ENCODE measurements at places on chromosomes 2 and 18.

GRCh38 chr2:205734436-205735037 lies 52.2 kb downstream of the NRP2 start:
- DNase-seq: no peak

GRCh38 chr18:30245766-30246455 lies 796.6 kb downstream of the DSC3 start:
- no peak for DNase-seq

GRCh38 chr2:7672027-7672684 lies 754.9 kb downstream of the RNF144A start:
- no peak for DNase-seq

GRCh38 chr2:233867993-233868532 lies at the start of gene MSL3B:
Gene MSL3B (minus strand): TSS chr2:233868386.
- peak; percentile 10 for DNase-seq

- DNase-seq: no peak
Observed at GRCh38 chr2:238228700-238229099, 11.1 kb downstream of the HES6 start.

GRCh38 chr18:48161191-48161910 lies 230.9 kb upstream of the SMAD2 start:
- peak; percentile 42 for DNase-seq

DNA sequence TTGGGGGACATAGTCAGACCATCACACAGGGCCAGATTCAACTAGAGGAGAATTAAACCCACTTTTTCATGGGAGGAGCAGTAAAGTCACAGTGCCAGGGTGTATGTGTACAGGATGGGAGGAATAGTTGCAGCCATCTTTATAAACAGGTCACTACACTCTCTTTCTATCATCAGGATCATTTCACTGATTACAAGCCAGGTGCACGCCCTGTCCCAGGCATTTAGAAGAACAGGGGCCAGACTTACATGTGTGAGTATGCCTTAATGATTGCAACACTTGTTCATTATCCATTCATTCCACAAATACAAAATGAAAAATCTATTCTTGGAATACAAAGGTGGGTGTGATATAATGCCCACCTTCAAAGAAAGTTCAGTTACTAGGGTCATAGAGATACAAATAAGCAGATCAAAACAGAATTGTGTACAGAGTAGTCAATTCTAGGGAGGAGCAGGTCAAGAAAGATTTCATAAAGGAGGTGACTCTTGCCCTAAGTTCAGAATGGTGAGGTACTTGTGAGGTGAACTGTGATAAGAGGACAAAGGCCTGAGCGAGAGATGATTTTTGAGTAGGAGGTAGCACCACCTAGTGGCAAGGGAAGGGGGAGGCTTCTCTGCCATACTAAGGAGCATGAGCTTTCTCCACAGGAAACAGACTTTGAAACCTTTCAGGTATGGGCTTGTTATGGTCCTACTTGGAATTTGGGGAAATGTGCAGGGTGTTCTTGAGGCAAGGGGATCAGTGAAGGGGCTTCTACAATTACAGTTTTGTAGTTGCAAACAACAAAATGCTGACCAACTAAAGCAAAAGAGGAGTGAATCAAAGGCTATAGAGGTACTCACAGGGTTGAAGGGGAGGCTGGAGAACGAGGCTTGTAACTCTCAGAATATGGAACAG lies 156.3 kb downstream of the SUCLG1 start:
- DNase-seq: peak; percentile 1

DNA sequence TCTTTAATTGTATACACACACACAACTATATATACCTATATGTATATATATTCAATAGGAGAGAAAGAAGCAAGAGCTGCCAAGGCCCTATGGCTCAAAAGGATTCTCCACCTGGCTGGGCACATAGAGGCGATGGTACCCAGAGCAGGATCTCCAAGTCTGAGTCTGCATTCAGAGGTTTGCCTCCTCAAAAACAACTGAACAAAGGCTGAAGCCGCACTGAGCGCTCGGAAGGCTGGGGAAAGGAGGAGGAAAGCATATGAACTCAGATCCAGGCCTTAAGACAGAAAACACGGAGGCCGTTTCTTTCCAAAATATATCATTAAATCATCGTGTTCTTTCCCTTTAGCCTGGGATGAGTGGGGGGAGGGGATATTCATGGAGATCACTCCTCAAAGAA lies 3.6 kb downstream of the HOXD12 start:
- DNase-seq: no peak

DNA sequence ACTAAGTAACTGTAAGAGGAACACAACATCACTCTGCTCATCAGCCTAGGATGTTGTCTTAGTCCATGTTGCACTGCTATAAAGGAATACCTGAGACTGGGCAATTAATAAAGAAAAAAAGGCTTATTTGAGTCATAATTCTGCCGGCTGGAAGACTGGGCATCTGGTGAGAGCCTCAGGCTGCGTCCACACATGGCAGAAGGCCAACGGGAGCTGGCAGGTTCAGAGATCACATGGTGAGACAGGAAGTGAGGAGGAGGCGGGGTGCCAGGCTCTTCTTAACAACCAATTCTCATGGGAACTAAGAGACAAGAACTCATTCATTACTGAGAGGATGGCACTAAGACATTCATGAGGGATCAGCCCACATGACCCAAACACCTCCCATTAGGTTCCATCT lies 46.8 kb downstream of the EPG5 start:
- DNase-seq: no peak

DNA sequence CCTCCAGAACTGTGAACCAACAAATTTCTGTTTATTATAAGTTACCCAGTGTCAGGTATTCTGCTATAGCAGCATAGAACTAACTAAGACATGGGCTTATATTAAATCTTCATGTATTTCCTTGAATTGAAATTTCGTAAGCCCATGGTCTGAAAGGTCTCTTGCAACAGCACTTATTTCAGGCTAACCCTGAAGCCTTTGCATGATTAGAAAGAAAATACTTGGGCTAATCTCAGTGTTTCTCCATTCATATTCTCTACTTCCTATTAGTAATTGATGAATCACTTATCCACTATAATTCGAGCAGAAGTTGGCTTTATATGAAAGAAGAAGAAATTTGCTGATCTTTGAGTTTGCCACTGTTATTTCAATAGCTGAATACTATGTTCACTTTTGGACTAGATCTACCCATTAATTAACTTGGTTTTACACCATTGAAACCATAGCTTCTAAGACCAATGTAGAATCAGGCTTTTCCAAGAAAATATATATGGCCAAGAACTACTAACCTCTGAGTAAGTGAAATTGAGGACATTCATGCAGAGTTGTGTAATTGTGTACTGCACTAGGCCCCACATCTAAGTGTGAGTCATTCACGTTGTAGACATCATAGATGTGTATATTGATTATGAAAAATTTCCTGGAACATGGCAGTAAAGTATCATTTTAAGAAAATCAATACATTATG lies 731.6 kb downstream of the SOCS6 start:
- no peak for DNase-seq

GRCh38 chr2:46653539-46653938 lies 174.2 kb downstream of the TMEM247 start:
- no peak for DNase-seq

DNA sequence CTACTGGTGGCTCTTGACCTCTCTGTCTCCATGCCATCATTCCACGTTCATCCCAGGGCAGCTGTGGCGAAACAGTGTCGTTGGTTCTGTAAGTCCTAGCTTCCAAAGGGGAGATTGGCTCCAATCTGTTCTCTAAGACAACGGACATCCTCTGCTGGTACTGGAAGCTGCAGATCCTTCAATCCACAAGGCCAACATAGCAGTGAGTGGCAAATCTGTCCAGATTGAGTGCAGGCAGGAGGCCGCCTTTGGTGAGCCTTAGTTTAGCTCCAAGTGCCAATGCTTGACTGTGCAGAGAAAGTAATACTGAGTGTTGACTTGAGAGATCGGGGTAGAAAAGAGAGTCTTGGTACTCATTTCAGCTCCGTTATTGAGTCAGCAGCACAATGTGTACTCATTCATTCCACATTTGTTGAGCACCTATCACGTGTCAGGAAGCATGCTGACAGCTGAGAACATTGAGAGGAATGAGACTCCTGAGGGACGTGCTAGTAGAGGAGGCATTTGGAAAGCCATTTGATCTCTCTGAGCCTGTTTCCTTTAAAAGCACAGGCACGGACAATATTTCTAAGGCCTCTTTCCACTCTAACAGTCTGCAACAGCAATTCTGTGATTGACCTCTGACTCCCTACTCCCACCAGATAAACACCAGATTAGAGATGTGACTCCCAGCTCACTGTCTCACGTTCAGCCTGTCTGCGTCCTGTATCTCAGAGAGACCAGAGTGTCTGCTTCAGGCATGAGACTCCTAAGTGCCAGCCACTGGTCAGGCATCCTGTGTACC lies 306.0 kb downstream of the CLIP4 start:
- no peak for DNase-seq

GRCh38 chr2:189308056-189308790 lies 128.7 kb upstream of the COL5A2 start:
- no peak for DNase-seq

GRCh38 chr2:8996006-8996405 lies 7.5 kb downstream of the MBOAT2 start:
- DNase-seq: no peak

- no peak for DNase-seq
Observed at GRCh38 chr2:221153226-221153625, 418.9 kb downstream of the EPHA4 start.

GRCh38 chr18:44944461-44944860 lies 263.8 kb downstream of the SETBP1 start:
- DNase-seq: no peak

DNA sequence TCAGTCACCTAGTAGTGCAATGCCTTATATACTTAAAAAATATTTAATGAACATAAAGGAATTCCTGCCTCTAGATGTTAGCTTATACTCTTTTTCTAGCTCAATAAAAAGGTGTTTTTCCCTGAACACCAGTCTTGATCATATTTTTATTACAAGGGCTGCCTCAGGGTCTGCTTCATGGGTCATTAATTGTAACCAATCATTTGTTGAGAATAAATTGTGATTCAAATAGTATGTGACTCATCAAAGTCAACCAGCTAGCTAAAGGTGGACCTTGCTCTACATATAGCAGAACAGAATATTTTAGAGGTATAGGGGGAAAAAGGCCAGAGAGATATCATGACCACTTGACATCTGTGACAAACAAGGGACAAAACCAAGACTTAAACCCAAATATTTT lies 114.0 kb downstream of the PIK3C3 start:
- DNase-seq: no peak

DNA sequence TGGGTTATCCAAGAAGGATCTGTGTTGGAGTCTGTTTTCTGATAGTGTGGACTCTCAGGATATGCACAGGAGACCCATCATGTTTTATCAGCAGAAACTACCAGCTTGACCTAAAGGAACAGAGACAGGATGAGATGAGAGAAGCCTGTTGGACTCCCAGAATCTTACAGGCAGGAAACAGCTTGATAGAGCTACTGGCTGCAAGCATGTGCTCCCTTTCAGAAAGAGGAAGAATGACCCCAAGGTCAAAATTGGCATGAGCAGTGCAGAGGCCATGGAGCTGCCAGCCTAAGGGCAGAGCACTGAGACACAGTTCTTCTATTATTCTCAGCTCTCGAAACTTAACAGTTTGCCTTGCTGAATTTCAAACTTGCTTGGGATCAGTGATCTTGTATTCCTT lies 135.2 kb upstream of the NFATC1 start:
- DNase-seq: no peak

DNA sequence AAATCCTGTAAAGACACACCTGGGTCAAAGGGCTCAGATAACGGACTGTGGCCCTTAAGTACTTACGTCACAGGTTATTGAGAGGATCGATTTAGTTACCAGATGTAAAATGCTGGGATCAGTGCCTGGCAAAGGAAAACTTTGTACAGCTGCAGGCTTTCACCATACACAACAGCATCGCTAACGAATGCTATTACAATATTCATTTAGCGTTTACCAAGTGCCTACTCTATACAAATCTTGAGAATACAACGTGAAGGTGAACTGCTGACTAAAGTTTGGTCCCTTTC lies 619 bp upstream of the MSH6 start:
- DNase-seq: no peak

DNA sequence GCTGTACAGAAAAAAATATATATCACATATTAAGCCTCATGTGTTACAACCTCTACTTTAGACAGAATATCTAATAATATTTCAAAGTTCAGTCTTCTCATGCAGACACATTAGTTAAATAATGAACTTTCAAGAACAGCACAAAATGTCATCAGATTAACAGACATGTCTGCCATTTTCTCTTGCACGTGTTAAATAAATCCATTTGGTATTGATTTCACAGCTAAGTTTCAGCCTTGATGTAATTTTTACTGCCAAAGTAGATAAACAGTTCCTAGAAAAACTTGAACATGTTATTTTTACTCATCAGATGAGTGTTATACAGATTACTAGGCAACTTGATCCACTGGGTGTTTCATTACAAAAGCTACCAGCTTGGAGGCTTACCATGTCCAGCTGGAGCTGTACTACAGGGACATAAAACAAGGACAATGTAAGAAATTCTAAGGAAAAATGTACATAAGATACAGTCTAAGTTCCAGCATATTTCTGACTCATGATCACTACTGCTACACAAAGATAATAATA lies 290.7 kb upstream of the DDX18 start:
- no peak for DNase-seq

DNA sequence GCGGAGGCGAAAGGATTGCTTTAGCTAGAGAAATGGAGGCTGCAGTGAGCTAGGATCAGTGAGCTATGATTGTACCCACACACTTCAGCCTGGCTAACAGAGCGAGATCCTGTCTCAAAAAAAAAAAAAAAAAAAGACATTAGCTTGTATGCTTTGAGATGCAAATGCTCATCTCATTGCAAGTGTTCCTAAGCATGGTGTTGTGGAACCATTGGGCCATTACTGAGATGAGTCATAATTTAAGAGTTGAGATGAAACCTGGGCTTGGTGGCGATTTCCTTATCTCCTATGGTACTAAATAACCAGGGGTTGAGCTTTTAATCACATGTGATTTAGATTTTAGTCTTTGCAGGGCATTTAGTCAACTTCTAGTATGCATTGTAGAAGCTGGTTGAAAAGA lies 2.2 kb downstream of the PLEKHA3 start:
- no peak for DNase-seq

DNA sequence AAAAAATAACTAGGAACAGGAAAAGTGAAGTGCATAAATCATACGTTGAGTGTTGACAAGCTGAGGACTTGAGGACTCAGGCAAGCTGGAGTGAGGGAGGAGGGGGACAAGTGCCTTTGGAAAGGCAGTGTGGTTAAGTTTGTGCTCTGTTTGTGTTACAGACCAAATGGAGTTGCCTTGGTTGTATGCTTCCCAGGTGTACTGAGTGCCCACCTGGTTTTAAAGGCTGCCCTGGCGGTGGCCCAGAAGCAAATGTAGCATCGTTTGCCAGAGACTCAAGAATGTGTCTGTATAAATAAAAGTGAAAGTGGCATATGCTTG lies 240.9 kb downstream of the PRKCE start:
- DNase-seq: no peak

DNA sequence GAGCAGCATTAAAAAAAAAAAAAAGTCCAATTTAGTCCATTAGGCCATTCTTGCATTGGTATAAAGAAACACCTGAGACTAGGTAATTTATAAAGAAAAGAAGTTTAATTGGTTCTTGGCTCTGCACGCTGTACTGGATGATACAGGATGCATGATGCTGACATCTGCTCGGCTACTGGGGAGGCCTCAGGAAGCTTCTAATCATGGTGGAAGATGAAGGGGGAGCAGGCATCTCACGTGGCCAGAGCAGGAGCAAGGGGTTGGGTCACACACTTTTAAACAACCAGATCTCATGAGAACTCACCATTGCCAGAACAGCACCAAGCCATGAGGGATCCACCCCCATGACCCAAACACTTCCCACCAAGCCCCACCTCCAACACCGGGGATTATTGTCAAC lies 100.1 kb downstream of the NEDD4L start:
- no peak for DNase-seq

GRCh38 chr2:221018262-221018661 lies 553.8 kb downstream of the EPHA4 start:
- no peak for DNase-seq

All from stimulated activated CD4-positive, alpha-beta T cell treated with anti-CD3 and anti-CD28 coated beads, Interleukin-15, amount 100 ng/mL, for 1 hour (primary cell).